ENCODE measurements at places on chromosomes 12 and 14. TPM values are rescaled to one million over a fixed set of nuclear protein-coding genes. Genes with fewer than 3 reads are reported as not detected.

Gene GLS2
- total RNA-seq: 0.31 TPM

DNA sequence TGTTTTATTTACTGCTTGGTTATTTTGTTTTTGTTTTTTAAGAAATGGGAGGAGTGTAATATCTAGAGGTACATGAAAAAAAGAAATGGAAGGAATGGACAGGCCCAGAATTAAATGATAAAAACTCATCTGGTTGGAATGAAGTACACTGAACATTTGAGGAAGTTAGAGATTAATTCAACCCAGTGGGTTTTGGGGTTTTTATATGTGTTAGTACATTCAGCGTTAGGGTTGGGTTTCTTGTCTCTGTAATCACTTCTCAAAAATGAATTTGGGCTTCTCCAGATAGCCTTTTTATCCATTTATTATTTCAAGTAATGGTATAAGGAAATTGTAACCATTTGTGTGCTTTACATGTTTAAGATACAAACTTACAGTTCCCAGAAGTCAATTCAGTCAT is 19.5 kb upstream of the NUP107 start:
- DNase-seq: no peak
- no peaks in the 10 kb centered on the region for H3K27me3 ChIP-seq
- no peak overlapping the region for H3K27ac ChIP-seq
- H3K4me1 ChIP-seq: no peaks in the 10 kb centered on the region

DNA sequence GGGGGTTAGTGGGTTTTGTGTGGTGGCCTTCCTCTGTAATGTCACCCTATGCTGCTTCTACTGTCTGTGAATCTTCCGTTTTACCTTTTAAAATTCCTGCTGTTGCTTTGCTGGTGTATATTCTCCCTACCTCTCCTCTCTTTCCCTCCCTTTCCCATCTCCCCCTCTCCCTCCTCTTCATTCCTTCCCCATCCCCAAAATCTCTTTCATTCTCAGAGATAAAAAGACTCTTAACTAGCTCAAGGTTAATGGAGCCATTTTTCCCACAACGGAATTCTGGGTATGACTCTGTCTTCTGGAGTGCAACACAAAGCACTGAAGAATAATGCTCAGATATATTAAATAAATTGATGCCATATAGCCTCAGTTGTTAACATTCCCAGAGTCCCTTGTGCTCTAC is 148.1 kb downstream of the EGLN3 start:
- no peaks in the 10 kb centered on the region for H3K4me1 ChIP-seq
- no peak overlapping the region for H3K27ac ChIP-seq
- DNase-seq: no peak
- H3K4me3 ChIP-seq: no peak overlapping the region
- H3K36me3 ChIP-seq: no peaks in the 10 kb centered on the region

DNA sequence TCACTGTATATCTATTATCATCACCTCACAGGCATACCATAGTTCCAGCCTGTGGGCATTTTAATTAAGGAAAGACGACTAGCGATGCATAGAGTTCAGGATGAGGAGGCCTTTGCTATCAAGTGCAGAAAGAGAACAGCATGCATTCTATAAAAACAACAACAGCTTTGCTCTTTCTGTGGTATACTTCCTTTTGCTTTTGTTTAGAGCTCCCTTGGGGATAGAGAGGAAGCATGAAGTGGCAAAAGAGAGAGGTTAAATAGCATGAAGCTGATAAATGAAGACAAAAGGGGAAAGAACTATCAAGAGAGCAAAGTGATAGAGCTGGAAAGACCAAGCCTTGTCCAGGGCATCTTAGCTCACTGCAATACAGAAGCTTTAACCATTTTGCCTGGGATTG is 23.5 kb downstream of the IFNG-AS1 start:
- H3K27ac ChIP-seq: no peak overlapping the region
- no peaks in the 10 kb centered on the region for H3K36me3 ChIP-seq
- peaks cover 5% of the 10 kb centered on the region for H3K4me1 ChIP-seq
- no peak overlapping the region for H3K4me3 ChIP-seq

- H3K4me1 ChIP-seq: no peaks in the 10 kb centered on the region
- DNase-seq: no peak
- no peak overlapping the region for H3K27ac ChIP-seq
- no peak overlapping the region for H3K4me3 ChIP-seq
These were observed 897.4 kb upstream of the SEL1L start for GRCh38 chr14:82431031-82431430.

GRCh38 chr12:101957252-101957959 is 80.0 kb downstream of the DRAM1 start:
- H3K4me3 ChIP-seq: no peak overlapping the region
- no peaks in the 10 kb centered on the region for H3K36me3 ChIP-seq
- no peak for DNase-seq

GRCh38 chr12:2170376-2170775 is 117.6 kb downstream of the CACNA1C start:
- no peak for DNase-seq
- peaks cover 28% of the 10 kb centered on the region for H3K36me3 ChIP-seq
- H3K4me3 ChIP-seq: no peak overlapping the region
- no peaks in the 10 kb centered on the region for H3K27me3 ChIP-seq
- no peak overlapping the region for H3K27ac ChIP-seq

Measured in osteocyte (in vitro differentiated cells).